Non-pigmented ciliary epithelial cell (primary cell): ENCODE measurements at places on chromosomes 1 and 21.

DNA sequence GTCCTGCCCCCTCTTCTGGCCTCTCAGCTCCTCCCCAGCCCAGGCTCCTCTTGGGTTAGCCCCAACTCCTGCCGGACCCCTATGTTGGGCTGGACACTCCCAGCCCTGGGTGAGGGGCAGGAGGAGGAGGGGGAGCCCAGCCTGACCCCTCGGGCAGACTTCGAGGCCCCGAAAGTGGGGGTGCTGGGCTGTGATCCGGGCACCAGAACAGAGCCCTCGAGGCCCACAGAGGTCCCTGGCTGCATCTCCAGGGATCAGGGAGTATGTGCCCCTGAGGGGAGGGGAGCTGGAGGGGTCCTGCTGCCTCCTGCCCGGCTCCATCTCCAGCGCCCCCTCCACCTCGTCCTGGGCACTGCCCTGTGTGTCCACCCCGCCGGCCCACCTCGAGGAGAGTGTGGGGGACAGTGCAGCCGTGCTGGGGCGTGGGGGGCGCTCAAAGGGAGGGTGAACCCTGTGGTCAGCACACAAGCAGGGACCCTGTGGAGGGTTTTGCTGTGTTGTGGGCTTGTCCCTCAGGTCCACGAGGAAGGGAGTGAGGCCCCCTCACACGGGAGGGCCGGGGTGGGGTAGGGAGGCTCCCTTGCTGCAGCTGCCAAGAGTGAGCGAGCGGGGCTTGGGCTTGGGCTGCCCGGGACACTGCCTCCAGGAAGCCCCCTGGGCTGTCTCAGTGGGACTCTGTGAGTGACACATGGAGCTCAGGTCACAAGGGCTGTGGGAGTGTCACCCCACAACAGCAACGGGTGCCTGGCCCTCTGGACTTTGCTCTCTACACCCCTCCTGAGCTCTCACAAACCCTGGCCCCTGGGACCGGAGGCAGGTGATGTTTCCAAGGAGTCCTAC is 54.4 kb downstream of the COL18A1 start:
- DNase-seq = no peak

DNA sequence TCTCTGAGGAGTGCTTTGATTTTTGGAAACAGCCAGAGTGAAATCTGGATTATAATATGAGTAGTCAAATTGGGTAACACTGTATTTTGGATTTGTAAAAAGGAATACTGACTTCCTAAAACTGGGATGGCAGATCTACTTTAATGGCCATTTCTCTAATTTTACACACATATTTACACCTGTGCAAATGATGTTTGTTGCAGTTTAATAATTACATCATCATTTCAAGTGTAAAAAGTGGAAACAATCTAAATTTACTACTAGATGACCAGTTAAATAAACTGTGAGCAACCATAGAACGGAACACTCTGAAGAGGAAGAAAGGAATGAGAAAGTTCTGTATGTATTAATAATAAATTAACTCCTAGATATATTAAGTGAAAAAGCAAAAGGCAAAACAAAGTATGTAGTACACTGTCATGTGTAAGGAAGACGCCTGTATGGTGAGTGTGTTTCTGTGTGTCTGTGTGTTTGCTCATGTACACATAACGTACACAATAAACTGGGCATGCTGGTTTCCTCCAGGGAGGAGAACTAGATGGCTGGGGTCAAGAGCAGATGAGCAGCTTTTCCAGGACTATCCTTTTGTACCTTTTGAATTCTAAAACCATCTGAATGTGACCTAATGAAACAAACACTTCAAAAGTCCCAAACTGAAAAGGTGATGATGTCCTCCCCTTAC is 2.9 kb upstream of the RHEX start:
- DNase-seq = no peak

- DNase-seq = no peak
Measured at GRCh38 chr1:13763222-13763621, 63.2 kb downstream of the PRDM2 start.

GRCh38 chr1:63322944-63323864 is 837 bp downstream of the FOXD3 start:
- DNase-seq = no peak

GRCh38 chr1:7988576-7988975 is 27.1 kb downstream of the PARK7 start:
- DNase-seq = no peak

DNA sequence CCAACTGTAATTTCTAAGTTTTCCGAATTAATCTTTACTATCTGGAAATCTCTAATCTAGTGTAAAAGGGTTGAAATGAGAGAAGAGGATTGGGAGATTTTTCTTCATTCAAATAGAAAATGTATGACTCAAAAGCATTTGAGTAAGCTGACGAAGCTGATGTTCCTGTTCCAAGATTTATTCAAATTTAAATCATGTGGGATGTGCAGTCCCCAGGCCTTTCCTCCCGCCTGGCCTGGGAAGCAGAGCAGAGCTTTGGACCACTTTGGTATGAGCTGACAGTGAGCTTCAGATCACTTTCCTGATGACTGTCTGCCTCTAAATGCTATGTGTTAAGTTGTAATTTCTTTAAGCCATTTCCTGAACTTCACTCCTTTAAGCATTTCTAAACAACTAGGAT is 192.0 kb downstream of the DHRS3 start:
- no peak for DNase-seq

- DNase-seq = no peak
Measured at GRCh38 chr1:67376381-67376780, 53.8 kb downstream of the SERBP1 start.

GRCh38 chr1:223682502-223682901 is 17.0 kb upstream of the CAPN8 start:
- DNase-seq = no peak

DNA sequence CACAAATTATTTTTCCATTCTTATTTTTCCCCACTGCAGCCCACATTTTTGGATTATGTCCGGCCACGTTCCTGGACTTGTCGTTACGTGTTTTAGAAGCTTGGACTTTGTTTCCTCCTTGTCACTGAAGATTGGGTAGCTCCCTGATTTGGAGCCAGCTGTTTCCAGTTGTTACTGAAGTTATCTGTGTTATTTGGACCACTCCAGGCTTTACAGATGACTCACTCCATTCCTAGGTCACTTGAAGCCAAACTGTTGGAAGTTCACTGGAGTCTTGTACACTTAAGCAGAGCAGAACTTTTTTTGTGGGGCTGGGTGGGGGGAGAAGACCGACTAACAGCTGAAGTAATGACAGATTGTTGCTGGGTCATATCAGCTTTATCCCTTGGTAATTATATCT is 12.2 kb upstream of the AXDND1 start:
- no peak for DNase-seq

DNA sequence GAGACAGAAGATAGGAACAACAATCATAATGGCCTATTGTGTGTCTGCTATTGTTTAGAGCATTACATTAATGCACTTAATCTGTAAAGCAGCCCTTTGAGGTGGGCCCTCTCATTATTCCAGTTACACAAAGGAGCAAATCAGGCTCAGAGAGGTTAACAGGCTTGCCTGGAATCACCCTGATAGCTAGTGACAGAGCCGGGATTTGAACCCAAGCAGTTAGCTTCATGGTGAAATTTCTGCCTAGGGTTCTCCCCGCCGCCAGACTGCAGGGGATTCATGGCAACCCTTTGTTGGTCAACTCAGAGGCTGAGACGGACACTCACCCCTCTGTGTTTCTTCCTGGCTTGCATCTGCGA is 7.1 kb downstream of the HEYL start:
- DNase-seq = no peak

DNA sequence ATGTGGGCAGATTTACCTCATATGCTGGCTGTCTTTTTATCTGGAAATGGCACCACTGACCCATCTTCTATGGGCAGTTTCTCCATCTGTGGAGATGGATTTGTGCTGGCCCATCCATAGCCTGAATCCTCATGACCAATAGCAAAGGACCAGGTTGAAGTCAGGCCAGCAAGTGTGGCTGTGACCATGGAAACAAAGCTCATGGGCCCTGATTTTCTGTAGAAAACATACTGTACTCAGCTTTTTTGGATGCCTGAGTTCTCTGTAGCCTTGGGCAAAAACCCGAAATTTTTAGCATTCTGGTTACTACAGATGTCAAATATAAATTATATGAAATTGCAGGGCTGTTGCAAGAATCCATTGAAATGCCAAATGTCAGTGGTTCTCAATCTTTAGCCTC is 155.0 kb downstream of the PLXNA2 start:
- DNase-seq = no peak

GRCh38 chr1:197637406-197637805 is 137.9 kb downstream of the DENND1B start:
- no peak for DNase-seq

- DNase-seq = no peak
Measured at GRCh38 chr1:167681024-167681423, 40.8 kb upstream of the MPZL1 start.

- no peak for DNase-seq
Measured at GRCh38 chr1:167825419-167826079, 88.4 kb downstream of the ADCY10 start.

DNA sequence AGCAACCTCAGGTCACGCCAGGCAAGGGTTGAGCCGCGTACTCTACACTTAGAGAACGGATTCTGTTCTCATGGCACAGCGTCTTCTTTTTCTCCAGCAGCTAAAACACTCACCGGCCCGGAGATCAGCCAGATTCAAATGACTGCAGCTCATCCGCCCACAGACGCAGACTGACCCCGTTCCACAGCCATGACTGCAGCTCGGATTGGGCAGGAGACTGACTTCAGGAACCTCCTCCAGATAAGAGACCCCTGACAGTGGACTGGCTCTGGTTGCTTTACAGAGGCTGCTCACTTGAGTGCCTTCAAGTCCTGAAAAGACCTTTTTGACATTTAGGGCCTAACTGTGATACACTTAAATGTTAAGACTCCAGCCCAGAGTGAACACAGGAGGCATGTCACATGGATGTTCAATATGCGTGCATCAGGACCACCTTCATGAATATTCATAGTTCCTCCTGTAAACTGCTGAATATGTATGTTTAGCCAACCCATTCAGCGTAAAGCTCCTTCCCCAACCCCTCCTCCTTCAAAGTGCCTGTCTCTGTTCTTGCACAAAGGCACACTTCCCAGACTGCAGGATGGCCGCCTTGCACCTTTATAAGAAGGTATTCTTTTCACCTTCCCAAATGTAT is 42.6 kb downstream of the BACE2 start:
- no peak for DNase-seq

DNA sequence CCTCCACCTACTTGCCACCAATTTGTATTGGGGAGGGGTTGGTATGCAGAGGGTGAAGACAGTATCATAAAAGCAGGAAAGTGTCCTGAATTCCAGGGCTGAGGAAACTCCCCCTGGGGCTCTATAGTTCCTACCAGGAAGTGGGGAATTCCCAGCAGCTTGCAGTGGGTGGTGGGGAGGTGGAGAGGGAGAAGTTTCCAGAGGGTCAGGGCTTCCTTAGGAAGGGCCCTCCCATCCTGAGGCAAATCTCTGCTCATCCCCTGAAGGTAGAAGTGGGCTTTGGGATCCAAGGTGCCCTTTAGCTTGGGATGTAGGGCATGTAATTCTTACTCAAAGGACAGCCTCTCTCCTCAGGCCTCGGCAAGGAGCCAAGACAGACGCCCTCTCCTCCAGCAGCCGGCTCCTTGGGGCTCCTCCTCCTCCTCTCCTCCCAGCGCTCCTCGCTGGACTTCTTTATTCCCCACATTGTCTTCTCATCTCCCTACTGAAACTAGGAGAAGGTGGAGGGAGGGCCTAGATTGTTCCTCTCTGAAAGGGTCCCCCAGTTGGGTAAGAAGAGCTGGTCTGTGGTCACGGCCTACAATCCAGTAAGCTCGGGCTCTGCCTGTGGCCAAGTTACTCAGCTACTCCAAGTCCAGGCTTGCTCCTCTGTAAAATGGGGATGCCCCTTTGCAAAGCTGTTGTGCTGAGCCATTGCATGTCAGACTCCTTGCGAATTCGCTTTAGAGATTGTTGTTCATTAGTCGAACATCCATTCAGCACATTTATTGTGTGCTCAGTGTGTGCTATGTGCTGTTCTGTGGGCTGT is 17.9 kb upstream of the CSF1 start:
- no peak for DNase-seq

GRCh38 chr1:167456524-167456923 is 61.8 kb downstream of the CD247 start:
- DNase-seq = no peak

DNA sequence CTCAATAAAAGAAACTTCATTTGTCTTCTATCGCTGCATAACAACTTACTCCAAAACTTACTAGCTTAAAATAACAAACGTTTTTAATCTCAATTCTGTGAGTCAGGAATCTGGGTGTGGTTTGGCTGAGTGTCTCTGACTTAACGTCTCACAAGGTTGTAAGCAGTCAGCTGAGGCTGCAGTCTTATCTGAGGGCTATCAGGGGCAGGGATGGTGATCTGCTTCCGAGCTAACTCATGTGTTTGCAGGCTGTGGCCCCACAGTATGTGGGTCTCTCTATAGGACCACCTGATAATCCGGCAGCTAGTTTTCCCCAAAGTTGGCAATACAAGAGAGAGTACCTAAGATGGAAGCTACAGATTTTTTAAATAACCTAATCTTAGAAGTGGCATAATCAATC is 234.2 kb upstream of the FGGY start:
- peak; percentile 67 for DNase-seq

DNA sequence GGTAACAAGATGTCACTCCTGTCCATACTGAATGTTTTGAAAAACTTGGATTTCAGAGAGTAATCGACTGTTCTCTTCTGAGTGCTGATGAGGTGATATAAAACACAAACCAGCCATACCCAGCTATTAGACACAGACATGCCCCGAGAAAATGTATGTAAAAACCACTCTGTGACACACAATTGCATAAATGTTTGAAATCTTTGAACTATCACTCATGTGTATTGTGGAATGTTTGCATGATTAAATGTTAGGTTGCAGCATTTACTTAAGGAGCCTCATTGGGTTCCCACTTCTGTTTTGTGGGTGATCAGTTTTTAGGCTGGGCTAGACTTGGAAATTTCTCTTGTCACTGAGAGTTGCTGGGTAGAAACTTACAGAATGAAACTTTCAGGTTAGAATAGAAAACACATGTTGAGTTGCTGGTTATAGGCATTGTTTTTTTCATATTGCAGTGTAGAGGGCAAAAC is 270.4 kb upstream of the B3GALT2 start:
- DNase-seq = no peak

GRCh38 chr1:97853221-97853620 is 67.6 kb downstream of the DPYD start:
- DNase-seq = no peak

- DNase-seq = no peak
Measured at GRCh38 chr1:209877087-209877764, 49.5 kb downstream of the UTP25 start.

DNA sequence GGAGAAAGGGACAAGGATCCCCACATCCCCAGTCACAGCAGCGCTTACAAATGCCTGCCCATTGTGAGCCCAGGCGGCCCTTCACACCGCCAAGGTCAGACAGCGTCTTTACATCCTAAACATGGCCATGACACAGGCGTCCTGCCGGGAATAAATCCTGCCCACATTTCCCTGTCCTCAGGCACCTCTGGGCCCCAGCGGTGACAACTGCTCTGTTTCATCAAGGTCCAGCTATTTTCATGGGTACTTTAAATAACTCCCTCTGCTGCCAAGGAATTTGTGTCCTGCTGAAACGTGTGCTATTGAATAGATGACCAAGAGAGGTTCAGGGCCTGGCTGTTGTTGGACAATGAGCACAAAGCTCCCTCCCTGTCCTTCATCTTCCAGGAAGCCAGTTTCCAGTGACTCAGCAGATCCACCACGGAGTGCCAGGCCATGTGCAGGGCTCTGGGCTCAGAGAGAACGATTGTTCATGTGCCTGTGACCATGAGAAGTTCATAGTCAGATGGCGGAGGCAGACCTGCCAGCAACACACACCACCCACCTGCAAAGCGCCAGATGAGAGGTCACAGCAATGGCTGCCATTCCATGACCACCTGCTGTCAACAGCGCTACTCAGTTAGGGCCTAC is 195.8 kb downstream of the MATN1 start:
- no peak for DNase-seq

GRCh38 chr1:231421546-231421970 is 529 bp downstream of the EGLN1 start:
- no peak for DNase-seq
